Upper lobe of right lung (tissue), 1 donor: ENCODE measurements at places on chromosomes 16 and 17.

GRCh38 chr16:5502944-5503343, 405.3 kb upstream of the EEF2KMT start:
- DNase-seq, result no peak

GRCh38 chr17:62591333-62591732, 36.1 kb upstream of the MRC2 start:
- DNase-seq, result no peak

DNA sequence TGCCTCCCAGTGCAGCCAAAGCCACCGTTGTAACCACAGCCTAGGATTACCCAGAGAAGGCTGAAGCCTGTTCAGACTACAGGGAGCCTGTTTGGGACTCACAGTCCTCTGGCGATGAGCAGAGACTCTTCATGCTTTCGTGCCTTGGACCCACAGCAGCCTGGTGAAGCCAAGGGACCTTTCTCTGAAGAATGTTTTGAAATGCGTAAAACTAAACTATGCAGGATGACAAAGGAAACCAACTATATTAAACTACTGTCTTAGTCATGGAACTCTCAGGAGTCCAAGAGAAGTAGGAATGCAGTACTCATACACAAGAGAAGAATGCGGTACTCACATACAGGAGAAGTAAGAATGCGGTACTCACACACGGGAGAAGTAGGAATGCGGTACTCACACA, 20.9 kb downstream of the ABR start:
- DNase-seq, result no peak

- DNase-seq, result no peak
These were observed 109.8 kb downstream of the SDR42E1 start for GRCh38 chr16:81901484-81901883.

DNA sequence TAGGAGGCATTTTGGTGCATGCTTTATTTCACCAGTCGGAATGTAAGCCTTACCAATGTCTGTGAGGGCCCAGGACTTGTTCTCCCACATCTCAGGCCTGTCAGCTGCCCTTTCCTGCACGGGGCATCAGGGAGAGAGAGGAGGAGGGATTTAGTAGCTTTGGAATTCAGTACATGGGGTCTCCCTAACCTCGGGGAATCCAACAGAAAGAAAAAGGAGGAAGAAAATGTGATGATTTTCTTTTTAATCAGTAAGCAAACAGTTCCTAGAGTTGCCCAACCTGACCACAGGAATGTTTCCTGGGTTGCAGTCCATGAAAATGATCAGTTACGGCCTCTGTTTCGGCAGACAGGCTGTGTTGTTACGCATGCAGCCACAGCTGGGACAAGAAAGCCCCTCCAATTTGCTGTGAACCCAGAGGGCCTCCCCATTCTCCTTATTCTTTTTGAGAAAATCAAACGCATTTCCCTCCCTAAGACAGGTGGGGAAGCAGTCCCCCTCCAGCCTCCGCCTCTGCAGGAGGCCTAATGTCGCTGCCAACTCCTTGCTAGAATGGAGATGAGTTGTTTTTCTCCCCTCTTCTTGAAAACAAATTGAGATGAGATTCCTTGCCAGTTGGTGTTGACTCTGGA, 53.1 kb upstream of the TANGO6 start:
- DNase-seq, result no peak

GRCh38 chr16:3596101-3596861, 15.1 kb downstream of the SLX4 start:
- peak; percentile 63 for DNase-seq

DNA sequence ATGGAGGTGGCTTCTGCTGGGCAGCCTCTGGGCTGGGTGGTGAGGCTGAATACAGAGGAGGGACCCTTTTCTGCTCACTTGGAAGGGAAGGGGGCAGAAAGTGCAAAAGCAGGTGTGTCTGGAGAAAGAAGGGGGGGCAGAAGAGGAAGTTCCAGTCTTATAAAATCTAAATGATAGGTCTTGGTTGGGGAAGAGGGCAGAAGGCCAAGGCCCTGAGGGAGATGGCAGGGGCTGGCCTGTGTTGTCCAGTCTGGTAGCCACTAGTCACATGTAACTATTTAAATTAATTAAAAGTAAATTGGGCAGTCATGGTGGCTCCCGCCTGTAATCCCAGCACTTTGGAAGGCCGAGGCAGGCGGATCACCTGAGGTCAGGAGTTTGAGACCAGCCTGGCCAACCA, 2.5 kb upstream of the CAMKK1 start:
- DNase-seq, result no peak

DNA sequence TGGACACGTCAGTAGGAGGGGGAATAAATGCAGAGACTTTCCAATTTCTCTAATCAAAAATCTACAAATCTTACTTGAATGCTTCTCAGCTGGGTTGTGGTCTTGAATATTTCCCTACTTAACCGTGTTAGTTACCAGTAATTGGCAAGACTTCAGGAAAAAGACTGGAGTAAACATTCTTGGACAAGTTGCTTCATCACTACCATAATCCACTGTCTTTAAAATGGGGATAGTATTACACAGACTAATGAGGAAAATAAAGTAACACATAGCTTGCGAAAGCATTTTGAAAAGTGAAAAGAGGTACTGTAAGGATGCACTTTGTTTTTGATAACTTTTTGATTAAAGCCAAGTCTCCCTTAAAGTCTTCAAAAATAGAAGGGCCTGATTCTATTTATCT, 18.4 kb downstream of the MYH1 start:
- no peak for DNase-seq

DNA sequence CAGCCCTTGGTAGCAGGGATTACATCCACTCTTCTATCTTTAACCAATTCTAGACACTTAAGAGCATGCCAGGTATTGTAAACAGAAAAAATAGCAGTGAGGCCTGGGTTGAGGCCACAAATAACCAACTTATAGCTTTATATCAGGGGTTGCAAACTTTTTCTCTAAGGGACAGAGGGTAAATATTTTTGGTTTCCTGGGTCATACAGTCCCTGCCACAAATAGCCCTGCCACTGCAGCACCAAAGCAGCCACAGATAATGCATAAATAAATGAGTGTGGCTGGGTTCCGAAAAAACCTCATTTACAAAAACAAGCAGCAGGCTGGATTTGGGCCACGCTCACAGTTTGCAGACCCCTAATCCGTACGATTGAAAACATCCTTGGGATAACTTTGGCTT, 46.7 kb downstream of the STAT3 start:
- no peak for DNase-seq

DNA sequence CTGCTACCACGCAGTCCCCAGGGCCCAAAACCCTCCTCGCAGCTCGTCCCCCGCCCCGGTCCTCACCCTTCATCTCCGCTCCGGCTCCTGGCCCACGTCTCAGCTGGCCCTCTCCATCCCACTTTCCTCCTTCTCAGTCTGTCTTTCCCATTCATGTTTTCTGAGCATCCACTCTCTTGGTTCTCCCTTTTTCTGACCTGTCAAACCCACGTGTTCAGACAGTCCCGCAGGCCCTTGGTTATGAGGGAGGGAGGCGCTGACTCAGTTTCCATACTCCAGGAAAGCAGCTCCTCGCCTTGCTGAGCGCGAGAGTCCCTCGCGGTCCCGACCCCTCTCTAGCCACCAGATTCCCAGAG, 392 bp upstream of the HID1 start:
- no peak for DNase-seq

DNA sequence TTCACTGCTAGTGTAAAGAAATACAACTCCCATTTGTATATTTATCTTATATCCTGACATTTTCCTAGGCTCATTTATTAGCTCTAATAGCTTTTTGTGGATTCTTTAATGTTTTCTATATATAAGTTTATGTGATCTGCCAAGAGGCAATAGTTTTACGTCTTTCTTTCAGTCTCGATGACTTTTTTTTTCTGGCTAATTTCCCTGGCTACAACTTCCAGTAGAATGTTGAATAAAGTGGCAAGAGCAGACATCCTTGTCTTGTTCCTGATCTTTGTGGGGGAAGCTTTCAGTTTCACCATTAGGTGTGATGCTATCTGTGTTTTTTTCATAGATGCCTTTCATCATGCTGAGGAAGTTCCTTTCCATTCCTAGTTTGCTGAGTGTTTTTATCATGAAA, 43.9 kb upstream of the ABCA3 start:
- no peak for DNase-seq

- DNase-seq, result no peak
These were observed 16.2 kb downstream of the SNN start for GRCh38 chr16:11684231-11685025.

GRCh38 chr16:56630134-56630533, 2.3 kb upstream of the MT1M start:
- DNase-seq, result no peak

DNA sequence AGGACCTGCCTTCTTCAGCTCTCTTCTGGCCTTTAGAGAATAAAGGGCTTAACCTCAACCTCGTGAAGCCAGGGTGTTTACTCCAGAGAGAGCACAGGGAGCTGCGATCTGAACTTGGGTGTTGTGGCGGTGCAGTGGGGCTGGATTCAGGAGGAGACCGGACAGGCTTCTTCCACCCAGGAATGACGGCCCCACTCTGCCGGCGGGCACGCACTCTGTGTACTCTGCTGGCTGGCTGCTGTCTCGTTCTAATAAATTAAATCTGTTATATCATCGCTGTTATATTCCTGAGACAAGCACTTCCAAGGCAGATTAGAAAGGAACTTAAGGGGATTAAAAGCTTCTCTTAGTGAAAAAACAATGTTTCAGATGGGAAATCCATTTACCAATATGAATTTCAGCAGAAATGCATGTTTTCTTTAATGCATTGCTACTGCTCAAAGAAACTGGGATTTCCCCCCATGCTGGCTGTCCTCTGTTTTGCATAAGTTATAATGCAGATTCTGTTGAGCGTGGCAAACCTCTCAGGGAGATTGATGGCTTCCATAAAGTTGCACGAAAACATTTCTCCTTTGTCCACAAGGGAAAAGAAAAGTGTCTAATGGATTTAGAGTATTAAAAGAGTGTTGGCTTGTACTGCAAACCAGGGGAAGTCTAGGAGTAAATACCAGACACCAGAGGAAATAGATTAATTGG, 168.6 kb upstream of the IRX3 start:
- no peak for DNase-seq

- DNase-seq, result peak; percentile 92
These were observed 31.3 kb upstream of the KRT17 start for GRCh38 chr17:41655611-41656111.

DNA sequence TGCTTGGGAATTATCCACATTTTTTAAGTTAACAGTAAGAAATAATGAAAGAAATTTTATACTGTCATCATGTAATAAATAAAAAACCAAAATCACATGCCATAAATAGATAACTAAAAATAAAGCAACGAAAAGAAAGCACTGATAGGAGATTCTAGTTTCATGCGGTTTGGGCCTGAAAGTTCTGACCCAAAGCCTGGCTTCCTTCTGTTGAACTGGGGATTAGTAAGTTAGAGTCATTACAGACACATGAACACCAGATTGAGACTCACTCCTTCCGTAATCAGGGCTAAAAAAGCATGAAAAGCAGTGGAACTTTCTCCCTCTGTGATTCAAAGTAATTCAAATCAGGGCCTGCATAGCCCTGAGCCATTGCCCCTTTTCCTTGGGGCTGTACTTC, 13.2 kb upstream of the SLC6A2 start:
- no peak for DNase-seq

- no peak for DNase-seq
These were observed 15.4 kb downstream of the SMTNL2 start for GRCh38 chr17:4599505-4600281.

GRCh38 chr16:29807426-29808218, 1.3 kb downstream of the MAZ start:
- peak; percentile 94 for DNase-seq

DNA sequence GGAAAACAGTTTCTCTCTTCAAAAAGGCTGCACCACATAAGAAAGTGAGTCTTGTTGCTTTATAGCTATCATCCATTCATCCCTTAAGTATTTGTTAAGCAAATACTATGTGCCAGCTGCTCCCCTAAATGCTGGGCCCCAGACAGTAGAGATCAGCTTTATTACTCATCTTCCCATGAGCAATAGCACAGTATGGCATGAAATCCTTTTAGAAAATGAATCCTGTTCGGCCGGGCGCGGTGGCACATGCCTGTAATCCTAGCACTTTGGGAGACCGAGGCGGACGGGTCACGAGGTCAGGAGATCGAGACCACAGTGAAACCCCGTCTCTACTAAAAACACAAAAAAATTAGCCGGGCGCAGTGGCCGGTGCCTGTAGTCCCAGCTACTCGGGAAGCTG, 99.5 kb downstream of the MYO1D start:
- DNase-seq, result no peak

GRCh38 chr16:19583665-19584300, 28.3 kb downstream of the VPS35L start:
- DNase-seq, result no peak

- no peak for DNase-seq
These were observed 43.5 kb downstream of the VPS35L start for GRCh38 chr16:19598805-19599510.

DNA sequence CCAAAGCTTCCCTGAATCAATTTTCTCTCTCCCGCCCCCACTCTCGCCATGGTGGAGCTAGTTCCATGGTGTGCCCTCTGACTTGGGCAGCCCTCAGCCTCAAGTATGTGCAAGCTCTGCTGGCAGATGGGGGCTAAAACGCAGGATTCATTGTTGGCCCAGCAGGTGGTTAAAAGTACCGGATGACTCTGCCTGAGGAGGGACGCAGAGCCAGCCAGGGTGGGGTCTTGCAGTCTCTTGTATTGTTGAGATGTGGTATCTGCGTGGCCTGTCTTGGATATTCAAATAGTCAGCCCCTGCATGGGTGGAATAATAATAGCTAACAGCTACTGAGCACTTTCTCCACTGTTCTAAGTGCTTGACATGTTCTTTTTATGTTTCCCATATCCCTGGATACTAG, 36.7 kb upstream of the CPNE2 start:
- no peak for DNase-seq

GRCh38 chr16:86215979-86216585, 294.2 kb upstream of the FOXF1 start:
- DNase-seq, result no peak

- DNase-seq, result peak; percentile 92
These were observed at the start of gene TLCD3A for GRCh38 chr17:732067-732901. Gene TLCD3A (plus strand): TSS chr17:732596. CDS start chr17:732648, 52 bp downstream.

DNA sequence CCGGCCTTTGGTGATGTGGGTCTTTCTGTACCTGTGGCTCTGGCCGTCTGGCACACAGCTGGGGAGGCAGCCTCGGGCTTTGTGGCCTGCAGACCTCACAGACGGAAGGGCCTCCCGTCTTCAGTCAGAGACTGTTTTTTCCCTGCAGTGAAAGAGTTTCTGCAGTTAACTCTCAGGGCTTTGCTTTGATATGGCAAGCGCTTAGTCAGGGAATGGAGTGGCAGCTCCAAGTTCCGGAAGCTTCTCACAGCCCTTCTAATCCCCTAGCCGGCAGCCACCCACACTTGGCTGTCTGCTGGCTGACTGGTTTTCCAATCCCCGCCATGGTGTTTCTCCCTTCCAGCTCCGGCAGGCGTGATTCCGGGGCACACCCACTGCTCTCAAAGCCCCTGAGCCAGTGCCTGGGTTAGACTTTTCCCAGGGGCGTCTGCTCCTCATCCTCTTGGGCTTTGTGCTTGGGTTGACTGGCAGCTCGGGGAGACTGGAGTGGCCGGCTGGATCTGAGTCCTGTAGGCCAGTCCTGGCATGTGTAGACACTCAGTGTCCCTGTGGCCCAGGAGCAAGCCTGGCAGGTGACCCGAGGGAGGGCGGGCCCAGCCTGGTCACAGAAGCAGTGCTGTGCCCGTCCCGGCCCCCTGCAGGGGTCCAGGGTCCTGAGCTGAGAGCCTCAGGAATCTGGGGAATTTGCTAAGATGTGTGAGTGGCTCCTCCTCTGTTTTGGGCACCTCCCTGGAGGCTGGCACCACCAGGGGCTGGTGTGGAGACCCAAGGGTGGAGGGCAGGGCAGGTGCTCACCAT, 29.9 kb downstream of the BAIAP2 start:
- DNase-seq, result no peak

- DNase-seq, result no peak
These were observed 7.9 kb downstream of the QPRT start for GRCh38 chr16:29686740-29687332.

- no peak for DNase-seq
These were observed 82.9 kb upstream of the CBX4 start for GRCh38 chr17:79922116-79922601.
